ENCODE measurements at places on chromosomes 11 and 22. TPM values are rescaled to one million over a fixed set of nuclear protein-coding genes. Genes with fewer than 3 reads are reported as not detected.

ACTN3 gene
- total RNA-seq = not detected

BBOX1 gene
- total RNA-seq = not detected

OR4A16 gene
- total RNA-seq = not detected

LUZP2 gene
- total RNA-seq = not detected

CRYBB2 gene
- total RNA-seq = not detected

SLC36A4 gene
- 7.1 TPM for total RNA-seq

TYMP gene
- 32.5 TPM for total RNA-seq

LDHAL6A gene
- not detected for total RNA-seq

HPX gene
- 0.27 TPM for total RNA-seq

CLDN5 gene
- total RNA-seq = 889 TPM

OR51B5 gene
- not detected for total RNA-seq

All from mammary microvascular endothelial cell (primary cell).